Common myeloid progenitor, CD34-positive (primary cell): ENCODE measurements at places on chromosomes 16 and 17.
A peak's percentile ranks its signal among the peaks of the same experiment; 100 is the strongest.

GRCh38 chr16:11708421-11708820 is 34.2 kb downstream of the TXNDC11 start:
- no peak for DNase-seq

- peak; percentile 40 for DNase-seq
Observed at GRCh38 chr16:8655184-8655717, 19.2 kb upstream of the ABAT start.

- no peak for DNase-seq
Observed at GRCh38 chr17:42424991-42425610, 2.0 kb upstream of the CAVIN1 start.

DNA sequence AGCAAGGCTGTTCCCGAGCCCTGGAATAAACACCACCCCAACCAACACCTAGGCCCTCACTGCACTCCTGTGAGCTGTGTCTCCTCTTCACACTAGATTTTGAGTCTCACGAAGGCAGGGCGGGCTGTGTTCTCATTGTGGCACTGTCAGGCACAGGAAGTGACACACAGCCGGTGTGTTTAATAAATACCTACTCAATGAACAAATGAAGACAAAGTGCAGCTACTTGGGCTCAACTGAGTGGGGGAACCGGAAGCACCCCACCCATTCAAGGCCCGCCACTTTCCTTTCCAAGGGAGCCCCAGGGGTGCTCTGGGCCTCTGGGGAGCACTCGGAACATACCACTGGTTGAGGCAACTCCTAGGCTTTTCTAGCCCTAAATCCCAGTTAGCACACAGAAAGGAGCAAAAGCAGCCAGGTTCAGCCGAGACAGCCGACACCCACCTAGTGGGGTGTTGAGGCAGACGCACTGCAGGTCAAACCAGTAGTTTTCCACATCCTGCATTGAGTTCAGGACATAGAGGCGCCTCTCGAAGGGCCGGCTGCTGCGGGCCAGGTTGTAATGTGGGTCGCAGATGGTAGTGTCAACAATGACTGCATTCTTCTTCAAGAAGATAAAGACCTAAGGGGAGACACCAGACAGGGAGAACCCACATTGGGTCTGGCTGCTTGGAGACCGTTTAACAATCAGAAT is 57.7 kb downstream of the GTF3C1 start:
- no peak for DNase-seq

DNA sequence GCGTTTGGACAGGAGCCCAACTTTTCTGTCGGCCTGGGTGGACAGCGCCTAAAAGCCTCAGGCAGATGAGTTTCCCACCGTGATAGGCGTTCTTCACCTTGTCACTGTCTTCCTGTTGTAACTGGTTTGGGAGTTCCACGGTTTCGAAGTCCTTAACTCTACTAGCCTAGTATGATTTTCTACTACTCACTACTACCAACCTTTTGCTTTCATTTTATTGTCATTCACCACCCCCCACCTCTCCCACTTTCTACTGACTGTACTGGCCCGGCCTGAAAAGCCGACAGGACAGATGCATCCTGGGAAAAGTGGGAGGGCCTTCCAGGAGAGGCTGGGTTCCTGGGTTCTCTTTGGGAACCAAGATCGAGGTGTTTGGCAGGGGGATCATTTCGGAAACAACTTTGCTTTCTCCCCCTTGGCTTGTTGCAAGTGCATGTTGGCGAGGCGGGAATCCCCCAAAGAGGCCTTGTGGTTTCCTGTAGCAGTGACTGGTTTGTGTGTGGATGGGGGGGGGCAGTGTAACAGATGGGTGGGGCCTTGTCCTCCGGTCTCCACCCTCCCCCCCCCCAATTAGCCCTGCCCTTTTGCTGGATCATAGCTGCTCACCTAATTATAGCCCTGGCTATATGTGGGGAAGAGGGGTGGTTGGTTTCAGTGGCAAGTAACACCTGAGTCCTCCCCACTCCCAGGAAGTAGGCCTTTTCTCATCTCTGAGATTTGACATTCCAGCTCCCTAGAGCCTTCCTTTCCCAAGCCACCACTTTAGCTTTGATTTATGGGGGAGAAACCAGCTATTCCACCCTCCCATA is 1.4 kb downstream of the EIF5A start:
- peak; percentile 99 for DNase-seq
